ENCODE measurements at places on chromosomes 2 and 18. TPM values are rescaled to one million over a fixed set of nuclear protein-coding genes. Genes with fewer than 3 reads are reported as not detected.

- DNase-seq: no peak
Observed at GRCh38 chr2:239811806-239812560, 213.2 kb downstream of the NDUFA10 start.

GRCh38 chr18:14104906-14105748, 27.1 kb downstream of the ZNF519 start:
- no peak for DNase-seq

DNA sequence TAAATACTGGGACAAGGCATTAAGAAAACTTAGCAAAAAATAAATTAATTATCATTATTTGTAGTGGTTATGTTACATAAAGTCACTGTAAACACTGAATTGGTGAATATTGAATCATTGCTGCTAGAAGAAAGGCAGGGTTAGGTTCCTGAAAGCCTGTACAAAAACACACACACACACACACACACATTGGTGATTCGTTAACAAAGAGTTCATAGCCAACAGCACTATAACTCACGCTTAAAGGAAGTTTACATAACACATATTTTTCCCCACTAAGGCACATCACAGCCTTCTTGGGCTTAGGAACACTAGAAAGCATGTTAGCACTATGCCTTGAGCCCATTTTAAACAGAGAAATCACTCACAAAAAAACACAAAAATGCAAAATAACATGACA, 690.0 kb upstream of the PIK3C3 start:
- peak; percentile 84 for DNase-seq

- no peak for DNase-seq
Observed at GRCh38 chr18:10565835-10566234, 40.0 kb downstream of the NAPG start.

Gene ZEB2
- total RNA-seq: 50.9 TPM

Gene TUBB8B
- not detected for total RNA-seq

DNA sequence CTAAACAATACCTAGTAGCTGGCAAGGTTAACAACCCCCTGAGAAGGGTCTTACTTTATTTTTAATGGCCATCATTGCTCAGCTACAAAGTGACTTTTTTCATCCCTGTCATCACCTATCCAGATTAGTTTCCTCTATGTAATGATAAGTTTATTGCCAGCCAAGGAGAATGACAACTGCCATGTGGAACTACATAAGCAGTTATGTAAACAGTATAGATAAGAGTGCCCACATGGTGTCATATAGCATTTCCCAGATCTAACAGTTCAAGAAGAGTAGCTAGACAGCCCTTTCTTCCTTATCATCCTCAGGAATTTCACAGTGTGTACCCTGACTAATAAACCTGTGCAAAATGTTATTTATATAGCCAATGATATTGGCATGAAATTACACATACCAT, 240.2 kb upstream of the PIK3C3 start:
- no peak for DNase-seq

Gene HSPD1
- total RNA-seq: 171 TPM

DNA sequence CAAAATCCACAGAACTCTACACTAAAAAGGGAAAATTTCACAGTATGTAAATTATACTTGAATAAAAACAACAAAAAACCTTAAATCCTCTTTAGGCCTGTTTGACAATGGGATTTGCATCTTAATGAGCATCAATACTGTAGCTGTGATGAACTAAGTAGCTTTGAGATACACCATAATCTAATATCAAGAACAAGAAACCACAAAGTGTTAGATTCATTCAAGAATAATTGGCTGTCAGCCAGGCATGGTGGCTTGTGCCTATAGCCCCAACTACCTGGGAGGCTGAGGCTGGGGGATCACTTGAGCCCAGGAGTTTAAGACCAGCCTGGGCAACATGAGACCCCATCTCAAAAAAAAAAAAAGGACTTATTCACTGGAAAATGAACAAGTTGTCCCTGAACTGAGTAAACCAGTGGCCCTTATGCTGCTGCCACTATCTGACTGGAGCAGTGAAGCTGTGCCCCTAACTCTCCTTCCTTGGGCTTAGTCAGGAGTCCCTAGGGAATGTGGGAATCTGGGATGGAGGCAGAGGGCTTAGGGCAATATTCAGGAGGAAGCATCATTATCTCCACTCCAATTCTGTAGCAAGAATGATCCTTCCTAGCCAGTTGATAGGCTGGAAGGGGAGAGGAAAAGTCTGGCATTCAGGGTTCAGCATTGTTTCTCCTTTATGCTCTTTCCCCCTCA, 88.5 kb downstream of the PRKCE start:
- no peak for DNase-seq
